ENCODE measurements at places on chromosomes 2 and 18.

DNA sequence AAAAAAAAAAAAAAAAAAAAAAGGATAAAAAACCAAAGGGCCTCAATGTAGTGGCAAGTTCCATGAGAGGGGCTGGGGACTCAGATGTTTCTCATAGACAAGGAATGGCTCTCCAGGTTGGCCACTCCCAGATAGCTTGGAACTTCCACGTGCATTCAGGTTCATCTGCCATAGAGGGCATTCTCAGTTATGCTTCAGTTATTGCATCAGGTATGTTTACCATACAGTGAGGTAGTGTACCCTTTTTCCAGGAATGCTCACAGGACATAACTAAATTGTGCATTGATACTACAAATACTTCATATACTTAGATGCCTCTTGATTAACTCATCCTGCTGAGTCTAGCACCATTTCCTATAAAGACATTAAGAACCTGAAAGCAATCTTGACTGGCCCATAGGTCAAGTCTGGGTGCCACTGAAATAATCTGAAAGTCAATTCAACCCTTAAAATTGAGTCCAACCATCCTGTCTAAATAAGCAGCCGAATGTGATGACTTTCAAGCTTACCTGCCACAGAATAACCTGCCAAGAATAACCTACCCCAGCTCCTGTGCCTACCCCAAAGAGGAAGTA is 14.6 kb upstream of the KLHL23 start:
- no peak for DNase-seq

DNA sequence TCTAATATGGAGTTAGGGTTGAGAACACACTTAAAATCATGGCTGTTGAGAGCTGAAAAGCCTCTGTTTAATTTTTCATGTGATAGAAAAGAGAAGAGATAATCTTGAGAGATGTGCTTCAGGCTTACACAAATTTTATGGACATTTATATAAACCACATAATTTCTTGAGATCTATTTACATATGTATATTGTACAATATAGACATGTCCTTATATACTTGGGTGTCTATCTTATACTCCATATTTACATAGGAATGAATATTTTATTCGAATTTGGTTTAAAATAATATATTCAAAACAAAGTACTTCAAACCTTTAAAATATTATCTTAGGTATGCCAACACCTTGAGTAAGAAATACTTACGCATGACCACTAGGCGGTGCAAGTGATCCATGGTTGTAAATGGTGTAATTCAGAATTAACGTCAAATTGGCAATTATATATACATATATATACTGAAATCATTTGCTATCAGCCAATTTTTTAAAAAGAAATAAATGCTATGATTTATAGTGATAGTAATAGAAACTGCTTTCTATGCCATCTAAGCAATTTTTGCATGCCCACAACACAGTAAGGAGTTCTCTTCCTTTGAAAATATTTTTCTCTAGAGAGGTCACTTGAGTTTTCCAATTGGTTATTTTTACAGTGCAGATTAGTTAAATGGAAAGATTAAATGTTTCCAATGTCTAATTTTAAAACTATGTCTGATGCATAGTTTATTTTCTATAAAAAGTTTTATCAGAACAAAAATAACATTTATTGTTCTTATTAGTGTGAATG is 37.6 kb upstream of the SPAG16 start:
- DNase-seq, result peak; percentile 32

GRCh38 chr2:227016894-227017293 is 147.1 kb downstream of the COL4A4 start:
- DNase-seq, result no peak

DNA sequence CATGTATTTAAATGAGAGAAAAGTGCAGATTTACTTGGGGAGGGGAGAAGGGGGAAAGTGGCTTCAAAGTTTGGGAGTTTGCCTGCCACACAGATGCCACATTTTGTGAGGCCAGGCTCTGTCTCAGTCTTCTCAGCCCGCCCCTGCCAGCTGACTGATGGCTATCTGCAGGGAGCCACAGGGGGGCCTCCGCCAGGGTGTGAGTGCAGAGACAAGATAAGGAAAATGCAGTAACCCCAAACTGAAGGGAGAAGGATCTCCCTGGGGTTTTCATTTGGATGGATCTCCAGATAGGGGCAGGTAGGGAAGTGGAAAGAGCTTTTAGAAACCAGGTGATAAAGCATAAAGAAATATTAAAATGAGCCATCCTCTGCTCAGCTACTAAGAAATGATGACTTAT is 128.8 kb downstream of the ZNF521 start:
- DNase-seq, result no peak

GRCh38 chr2:192697880-192698279 is 503.1 kb upstream of the TMEFF2 start:
- DNase-seq, result no peak

- DNase-seq, result no peak
Measured at GRCh38 chr2:10475221-10475722, 27.1 kb upstream of the ODC1 start.

DNA sequence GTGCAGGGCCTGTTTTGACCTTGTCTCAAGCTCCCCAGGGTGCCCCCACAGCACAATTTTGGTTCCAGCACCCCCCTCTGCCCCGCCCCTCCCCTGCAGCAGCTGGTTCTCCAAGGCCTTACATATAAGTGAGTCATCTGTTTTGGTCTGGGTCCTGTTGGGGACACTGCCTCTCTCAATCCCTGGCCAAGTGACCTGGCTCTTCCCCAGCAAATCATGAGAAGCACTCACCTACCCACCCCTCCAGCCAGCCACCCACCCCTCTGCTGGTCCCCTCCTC is 90.5 kb downstream of the INHBB start:
- DNase-seq, result no peak

DNA sequence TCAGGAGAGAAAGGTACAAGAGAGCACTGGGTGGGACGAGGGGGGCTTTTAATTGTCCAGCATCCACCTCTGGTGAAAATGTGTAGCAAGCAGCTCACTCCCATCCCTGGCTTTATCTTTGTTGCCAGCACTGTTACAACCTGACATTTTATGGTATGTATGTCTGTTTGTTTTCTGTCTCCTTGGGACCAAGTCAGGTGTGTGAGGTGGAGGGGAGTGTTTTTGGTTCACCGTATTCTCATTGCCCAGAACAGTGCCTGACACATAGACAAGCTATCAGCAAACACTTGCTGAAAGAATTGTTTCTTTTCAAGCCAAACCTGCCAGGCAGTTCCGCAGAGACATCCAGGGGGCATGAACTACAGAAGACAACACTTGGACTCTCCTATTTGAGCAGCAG is 24.7 kb downstream of the TGFA start:
- no peak for DNase-seq

GRCh38 chr2:177532567-177532966 is 140.0 kb downstream of the AGPS start:
- DNase-seq, result no peak

GRCh38 chr2:109648041-109648527 is 33.9 kb downstream of the SOWAHC start:
- no peak for DNase-seq

GRCh38 chr18:54415086-54415485 is 57.4 kb downstream of the C18orf54 start:
- DNase-seq, result no peak

GRCh38 chr2:70144443-70145143 is 46.2 kb downstream of the C2orf42 start:
- no peak for DNase-seq

DNA sequence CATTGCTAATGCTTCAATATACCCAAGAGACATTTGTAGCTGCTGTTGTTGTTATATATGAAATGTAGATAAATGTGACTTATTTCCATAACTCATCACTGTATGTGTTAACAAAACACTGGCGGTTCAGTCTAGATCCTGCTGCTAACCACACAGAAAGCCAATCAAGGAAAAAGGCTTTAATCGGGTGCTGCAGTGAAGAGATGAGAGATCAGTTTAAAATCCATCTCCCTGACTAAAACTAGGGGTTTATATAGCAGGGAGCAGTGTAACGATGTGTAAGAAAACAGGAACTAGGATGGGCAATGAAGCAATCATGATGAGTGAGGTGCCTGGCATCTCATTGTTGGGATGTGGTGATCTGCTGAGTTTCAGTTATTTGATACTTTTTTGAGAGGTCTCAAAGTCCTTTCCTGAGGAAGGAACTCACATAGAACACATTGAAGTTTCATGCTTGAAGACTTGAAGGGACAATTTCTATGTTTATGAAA is 677.7 kb upstream of the CDH7 start:
- no peak for DNase-seq

GRCh38 chr18:54086863-54087262 is 137.6 kb downstream of the MBD2 start:
- DNase-seq, result no peak

GRCh38 chr2:30157616-30158015 is 10.8 kb downstream of the YPEL5 start:
- no peak for DNase-seq

DNA sequence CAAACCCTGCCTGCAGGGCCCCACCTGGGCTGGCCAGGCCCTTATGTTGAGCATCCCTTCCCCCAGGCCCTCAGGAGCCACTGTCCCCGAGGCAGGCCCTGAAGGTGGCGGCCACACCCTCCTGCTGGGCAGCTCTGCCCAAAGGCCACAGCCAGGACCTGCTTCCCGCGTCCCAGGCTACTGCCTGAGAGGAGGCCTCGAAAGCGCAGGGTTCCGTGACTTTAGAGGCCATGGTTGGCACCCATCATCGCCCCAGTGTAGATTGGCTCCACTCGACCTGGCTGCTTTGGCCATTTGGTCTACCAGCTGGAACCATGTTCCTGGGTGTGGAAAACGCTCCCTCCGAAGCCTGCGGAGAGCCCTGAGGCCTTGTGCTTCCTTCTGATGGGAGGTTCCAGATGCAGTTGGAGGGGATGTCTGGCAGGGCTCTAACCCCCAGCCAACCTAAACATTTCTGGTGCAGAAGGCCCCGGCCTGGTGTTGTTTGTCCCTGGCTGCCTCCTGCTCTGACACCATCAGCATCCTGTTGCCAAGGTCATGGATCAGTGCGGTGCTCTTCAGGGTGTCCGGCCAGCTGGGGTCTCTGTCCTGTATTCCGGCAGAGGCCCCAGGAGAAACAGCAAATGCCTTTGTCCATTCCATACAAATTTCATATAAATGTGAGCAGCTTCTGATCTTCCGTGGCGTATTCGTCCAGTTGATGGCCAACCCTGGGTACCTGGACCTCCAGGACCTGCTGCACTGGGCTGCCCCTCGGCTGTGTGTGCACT is 14.7 kb downstream of the CAPN10 start:
- no peak for DNase-seq

DNA sequence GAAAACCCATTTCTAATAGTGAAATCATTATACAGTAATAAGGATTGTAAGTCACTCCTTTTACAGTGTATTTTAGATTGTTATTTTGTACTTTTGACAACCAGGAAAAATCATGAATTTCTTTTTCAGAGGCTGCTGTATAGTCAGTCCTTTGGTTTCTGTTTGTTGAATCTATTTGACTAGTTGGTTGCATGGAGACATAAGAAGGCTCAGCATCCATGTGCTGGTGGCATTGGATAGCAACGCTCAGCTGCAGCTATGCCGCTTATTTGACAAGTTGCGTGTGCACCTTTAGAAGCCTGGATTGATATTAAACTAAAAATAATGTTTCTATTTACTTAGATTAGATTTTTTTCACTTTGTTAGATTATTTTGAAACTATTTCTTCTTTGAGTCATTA is 254.1 kb upstream of the SYT4 start:
- DNase-seq, result no peak
